ENCODE measurements at places on chromosomes 5 and 9.
A peak's percentile ranks its signal among the peaks of the same experiment; 100 is the strongest.

DNA sequence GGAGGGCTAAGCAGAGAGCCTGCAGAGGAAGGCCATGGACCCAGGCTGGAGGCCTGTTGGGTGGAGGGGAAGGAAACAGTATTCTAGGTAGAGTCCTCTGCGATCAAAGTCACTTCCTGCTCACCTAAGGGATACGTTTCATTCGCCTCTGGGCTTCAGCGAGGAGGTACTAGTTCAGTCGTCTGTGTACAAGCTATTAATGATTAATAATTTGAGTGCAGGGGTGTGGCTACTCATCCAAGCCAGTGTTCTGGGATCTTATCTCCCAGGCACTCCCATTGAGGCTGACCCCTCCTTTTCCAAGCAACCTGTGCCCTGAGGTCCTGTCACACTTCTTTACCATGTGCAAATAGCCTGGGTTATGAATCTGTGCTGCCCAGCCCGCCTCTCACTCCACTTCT, 25.2 kb downstream of the RALGPS1 start:
- DNase-seq = no peak

GRCh38 chr9:108551030-108551841, 304.6 kb downstream of the ACTL7B start:
- DNase-seq = peak; percentile 78

GRCh38 chr5:66666778-66667177, 70.6 kb downstream of the MAST4 start:
- no peak for DNase-seq

DNA sequence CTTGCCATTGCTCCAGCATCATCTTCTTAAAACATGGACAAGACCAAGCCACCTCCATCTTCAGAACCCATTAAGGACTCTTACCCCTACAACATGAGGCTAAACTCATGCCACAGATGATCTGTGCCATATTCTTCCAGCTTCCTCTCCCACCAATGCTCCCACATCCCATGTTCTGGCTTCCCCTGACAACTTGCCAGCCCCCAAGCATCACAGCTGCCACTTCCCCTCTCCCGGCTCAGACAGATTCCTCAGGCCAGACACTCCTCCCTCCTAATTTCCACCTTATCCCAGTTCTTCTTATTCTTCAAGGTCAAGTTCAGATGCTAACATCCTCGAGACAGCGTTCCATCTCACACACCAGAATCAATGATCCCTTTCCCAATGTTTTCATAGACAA, 57.8 kb downstream of the ANKH start:
- DNase-seq = no peak

- DNase-seq = no peak
Observed at GRCh38 chr9:113600871-113601614, 137.5 kb downstream of the RGS3 start.

DNA sequence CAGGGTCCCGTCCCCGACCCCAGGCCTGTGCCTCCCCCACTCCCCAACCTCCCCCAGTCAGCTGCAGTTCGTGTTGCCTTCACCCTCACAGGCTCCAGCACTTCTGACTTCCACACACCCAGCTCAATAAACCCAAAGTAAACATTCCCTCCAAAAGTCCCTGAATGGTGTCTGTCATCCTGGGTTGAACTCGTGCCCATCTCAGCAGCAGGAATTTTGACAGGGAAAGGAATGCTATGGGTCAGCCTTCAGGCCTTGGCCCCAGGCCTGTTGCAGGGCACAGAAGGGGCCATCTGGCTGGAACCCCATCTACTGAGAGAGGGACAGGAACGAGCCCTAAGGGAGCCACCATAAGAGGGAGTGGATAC, 29.6 kb upstream of the CNOT6 start:
- no peak for DNase-seq

DNA sequence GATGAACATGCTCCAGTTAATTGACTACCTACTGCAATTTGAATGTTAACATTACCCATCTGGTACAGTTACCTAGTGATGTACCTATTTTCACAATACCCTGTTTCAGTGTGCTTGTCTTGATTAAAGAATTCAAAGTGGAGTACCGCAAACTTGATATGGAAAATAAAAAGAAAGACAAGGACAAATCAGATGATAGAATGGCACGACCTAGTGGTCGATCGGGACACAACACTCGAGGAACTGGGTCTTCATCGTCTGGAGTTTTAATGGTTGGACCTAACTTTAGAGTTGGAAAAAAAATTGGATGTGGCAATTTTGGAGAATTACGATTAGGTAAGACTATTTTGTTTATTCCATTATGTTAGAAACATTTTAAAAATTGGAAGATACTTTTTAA, 33.5 kb downstream of the CSNK1G3 start:
- DNase-seq = peak; percentile 16

- no peak for DNase-seq
Observed at GRCh38 chr9:97808972-97809371, 44.1 kb upstream of the FOXE1 start.

GRCh38 chr9:91032121-91032531, 230.5 kb downstream of the SYK start:
- DNase-seq = no peak

DNA sequence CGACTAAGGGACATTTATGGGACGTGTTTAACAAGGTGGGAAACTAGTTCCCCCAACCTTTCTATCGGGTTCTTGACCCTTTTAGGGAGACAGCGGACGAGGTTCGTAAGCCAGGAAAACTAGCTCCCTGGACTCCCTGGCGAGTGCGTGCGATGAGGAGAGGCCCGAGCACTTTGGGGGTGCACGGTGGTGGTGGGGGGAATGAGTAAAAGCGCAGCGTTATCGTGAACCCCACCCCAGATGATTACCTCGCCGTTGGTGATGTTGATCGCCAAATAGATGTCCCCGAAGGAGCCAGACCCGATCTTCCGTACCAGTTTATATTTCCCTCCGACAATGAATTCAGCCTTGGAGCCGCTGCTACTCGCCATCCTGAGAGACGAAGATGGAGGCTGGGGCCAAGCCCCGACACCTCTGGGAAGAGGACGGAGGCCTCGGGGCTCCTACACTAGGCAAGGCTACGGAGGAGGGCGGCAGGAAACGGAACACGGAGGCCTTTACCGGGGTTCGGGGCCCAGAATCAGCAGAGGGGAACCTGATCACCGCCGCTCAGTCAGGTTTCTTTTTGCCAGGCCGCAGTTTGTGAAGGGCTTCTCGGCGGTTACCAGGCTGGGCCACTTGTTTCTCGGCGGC, 529 bp downstream of the CSNK1A1 start:
- peak; percentile 15 for DNase-seq

GRCh38 chr5:181217111-181217802, 5.8 kb upstream of the TRIM41 start:
- DNase-seq = no peak

DNA sequence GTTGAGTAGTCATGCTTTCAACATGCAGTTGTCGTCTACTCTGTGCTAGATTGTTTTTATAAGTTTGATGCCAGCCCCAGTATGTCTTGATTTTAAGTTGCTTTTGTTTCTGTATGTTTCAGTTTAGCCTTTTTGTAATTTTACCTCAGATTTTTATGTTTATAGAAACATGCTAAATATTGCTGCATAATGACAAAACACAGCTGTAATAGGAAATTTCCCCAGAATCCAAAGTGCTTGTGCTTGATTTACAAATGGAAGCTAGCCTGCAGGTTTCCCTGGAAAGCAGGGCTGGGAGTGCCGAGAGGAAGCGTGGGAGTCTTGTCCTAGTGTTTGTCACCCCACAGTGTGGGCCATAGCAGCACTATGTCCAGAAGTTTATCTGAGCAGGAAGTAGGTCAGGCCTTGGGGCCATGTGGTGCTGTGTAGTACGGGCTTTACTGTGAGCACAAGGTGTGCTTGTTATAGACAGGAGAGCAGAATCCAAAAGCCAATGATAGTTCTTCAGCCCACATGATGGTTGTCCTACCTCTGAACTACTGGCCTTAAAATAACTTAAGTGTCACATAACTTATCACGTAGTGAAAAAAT, 100.0 kb upstream of the NREP start:
- DNase-seq = no peak

- no peak for DNase-seq
Observed at GRCh38 chr9:99359336-99359735, 137.3 kb downstream of the SEC61B start.
